ENCODE measurements at places on chromosomes 5 and 9. TPM values are rescaled to one million over a fixed set of nuclear protein-coding genes. Genes with fewer than 3 reads are reported as not detected.

Gene GRIA1
- total RNA-seq, result not detected

Gene NR2F1-AS1
- total RNA-seq, result 29.5 TPM

Gene PCDHB2
- 3.6 TPM for total RNA-seq

Gene APBA1
- total RNA-seq, result 10.7 TPM

Gene PRDM12
- total RNA-seq, result 0.09 TPM

Gene PRSS3
- 61.2 TPM for total RNA-seq

Gene SUSD3
- total RNA-seq, result 5.0 TPM

Gene UNC13B
- total RNA-seq, result 59.1 TPM

DNA sequence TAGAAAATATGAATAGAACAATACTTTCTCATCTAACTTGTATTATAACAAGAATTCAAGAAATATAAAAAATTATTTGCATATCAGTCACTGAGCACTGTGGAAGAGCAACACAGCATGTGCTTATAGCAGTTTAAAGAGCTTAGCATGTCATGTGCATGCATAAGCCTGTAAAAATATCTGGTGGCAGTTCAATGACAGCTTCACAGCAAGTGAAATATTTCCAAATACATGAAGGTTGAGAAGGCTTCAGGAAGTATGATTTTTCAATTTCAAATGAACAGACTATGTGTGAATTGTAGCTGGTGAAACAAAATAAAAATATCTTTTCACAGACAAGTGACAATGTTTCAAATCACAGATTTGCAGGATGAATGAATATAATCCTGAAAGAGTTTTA is 128.5 kb downstream of the PRDM9 start:
- no peak for DNase-seq

- DNase-seq, result no peak
These were observed 157.4 kb upstream of the OTULINL start for GRCh38 chr5:14424011-14424685.

- DNase-seq, result no peak
These were observed 589 bp downstream of the CKS2 start for GRCh38 chr9:89311346-89312221.

DNA sequence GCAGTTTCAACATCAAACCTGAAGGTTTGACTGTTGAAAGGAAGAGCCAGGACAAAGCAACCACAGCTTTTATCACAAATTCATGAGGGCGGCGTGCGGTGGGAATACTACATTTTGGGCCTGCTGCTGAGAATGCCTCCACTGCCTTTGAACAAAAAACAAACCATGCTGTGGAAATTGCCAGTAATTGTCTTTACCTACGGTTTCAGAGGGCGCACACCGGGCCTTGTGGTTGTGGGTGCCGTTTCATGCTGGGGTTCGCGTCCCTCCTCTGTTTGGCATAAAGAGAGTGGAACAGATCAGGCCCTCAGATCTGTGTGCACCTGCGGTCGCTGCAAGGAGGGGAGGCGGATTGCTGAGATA is 27.6 kb upstream of the TCF7 start:
- no peak for DNase-seq

DNA sequence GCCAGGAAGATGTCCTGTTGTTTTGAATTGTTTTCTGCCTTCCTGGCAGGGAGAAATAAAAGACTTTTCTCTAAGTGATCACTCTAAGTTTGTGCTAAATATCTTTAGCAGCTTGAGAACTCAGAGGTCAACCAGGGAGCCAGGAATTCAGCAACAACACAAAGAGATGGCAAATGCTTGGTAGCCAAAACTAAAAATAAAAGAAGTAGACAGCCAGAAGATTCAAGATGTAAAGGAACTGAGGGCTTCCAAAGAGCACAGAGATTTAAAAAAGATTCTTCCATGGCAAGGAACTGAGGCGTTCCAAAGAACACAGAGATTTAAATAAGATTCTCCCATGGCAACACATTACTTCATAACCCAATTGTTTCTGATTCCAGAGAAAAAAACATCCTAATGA is 9.6 kb downstream of the DNAH5 start:
- no peak for DNase-seq

DNA sequence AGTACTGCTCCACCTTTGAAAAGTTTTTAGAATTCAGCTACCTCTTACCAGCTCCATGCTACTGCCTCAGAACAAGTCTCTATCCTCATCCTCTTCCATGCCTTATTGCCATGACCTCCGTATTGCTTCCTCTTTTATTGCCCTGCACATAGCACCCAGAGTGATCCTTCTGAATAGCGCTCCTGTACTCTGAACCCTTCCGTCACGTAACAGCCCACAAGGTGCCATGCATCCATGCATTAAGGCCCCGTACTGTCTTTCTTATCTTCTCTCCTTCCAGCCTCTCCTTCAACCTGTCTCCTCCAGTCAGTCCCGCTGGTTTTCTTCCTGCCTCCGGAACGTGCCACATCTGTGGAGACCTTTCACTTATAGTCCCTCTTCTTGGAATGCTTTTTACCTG is 273.3 kb upstream of the SEMA6A start:
- DNase-seq, result no peak

DNA sequence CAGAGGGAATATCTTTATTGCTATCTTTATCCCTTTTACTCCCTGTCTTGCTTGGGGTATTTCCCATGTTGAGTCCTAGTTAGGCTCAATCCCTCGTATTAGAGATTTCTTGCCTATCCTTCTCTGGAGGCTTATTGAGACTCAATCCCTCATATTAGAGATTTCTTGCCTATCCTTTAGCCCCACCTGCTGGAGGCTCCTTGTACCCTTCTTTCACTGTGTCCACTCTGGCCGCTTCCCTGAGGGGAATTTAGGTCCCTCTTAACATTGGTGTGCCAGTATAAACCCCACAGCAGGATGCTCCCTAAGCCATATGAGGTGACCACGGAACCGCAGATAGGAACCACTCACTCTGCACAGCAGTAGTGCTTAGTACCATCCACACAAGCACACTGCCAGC is 110.7 kb upstream of the MAMDC2 start:
- DNase-seq, result no peak

GRCh38 chr5:10534561-10535530 is 29.0 kb upstream of the ANKRD33B start:
- DNase-seq, result no peak

DNA sequence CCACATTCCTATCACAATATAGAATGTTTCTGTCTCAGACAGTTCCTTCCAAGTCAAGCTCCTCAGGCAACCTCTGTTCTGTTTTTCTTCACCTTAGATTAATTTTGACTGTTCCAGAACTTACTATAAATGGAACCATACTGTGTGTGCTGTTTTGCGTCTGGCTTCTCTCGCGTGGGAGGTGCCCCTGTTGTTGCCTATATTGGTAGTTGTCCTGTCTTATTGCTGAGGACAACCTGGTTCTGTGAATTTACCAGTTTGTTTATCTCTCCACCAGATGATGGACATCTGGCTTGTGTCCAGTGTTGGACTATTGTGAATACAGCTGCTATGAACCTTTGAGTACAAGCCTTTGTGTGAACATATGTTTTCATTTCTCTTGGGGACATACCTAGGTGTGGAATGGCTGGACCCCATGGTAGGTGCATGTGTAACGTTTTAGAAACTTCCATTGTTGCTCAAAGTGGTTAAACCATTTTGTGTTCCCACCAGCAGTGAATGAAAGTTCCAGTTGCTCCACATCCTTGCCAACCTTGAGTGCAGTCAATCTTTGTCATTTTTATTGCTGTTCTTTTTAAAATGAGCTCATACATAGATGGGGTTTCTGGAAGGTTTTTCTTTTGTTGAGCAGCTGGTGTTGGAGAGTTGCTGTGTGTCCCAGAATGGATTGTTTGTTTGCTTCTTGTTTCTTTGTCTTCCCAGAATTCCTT is 18.1 kb downstream of the HMCN2 start:
- no peak for DNase-seq

DNA sequence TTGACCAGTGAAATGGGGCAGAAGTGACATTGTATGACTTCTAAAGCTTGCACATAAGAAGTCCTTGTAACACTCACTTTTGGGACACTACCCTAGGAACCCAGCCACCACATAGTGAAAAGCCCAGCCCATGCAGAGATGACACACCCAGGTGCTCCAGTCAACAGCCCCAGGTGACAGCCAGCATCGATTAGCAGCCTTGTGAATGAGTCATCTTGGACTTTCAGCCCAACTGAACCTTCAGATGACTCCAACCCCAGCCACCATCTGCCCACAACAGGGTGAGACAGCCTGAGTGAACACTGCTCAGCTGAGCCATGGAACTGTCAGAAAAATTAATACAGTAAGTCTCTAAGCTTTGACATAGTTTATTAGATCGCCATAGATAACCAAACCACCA is 458.6 kb downstream of the ZSWIM6 start:
- DNase-seq, result peak; percentile 90

DNA sequence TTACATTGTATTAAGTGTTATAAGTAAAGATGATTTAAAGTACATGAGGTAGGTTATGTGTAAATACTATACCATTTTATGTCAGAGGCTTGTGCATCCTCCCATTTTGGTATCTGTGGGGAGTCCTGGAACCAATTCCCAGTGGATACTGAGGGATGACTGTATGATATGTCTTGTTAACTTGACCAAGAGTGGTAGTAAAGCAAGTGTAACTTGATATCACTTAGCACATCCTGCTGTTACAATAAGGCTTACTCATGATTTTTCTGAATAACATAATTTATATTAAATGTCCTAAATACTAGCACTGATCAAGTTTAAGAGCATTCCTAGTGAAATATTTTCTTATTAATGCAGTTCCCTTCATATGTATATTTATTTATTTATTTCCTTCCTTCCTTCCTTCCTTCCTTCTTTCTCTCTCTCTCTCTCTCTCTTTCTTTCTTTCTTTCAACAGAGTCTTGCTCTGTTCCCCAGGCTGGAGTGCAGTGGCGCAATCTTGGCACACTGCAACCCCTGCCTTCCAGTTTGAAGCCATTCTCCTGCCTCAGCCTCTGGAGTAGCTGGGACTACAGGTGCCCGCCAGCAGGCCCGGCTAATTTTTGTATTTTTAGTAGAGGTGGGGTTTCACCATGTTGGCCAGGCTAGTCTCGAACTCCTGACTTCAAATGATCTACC is 7.5 kb downstream of the NDFIP1 start:
- no peak for DNase-seq

DNA sequence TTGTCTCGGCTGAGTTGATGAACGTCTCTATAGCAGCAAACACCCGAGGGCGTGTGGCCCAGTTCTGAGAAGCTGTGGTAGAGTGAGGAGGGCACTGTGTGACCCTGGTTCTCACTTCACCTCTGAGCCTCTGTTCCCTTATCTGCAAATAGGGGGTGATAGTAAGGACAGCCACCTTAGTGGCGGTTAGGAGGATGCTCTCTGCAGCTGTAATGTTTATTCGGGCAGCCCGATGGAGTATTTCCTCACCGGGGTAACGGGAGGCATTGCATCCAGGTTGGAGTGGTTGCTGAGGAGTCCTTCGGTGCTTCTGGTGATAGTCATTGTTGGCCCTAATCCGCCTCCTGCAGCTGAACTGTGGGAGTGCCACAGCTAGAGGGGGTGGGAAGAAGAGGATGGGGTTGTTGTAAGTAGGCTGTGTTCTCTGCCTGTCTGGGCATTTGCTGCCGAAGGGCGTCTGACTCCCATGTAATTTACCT is 13.9 kb downstream of the PRRC2B start:
- no peak for DNase-seq

DNA sequence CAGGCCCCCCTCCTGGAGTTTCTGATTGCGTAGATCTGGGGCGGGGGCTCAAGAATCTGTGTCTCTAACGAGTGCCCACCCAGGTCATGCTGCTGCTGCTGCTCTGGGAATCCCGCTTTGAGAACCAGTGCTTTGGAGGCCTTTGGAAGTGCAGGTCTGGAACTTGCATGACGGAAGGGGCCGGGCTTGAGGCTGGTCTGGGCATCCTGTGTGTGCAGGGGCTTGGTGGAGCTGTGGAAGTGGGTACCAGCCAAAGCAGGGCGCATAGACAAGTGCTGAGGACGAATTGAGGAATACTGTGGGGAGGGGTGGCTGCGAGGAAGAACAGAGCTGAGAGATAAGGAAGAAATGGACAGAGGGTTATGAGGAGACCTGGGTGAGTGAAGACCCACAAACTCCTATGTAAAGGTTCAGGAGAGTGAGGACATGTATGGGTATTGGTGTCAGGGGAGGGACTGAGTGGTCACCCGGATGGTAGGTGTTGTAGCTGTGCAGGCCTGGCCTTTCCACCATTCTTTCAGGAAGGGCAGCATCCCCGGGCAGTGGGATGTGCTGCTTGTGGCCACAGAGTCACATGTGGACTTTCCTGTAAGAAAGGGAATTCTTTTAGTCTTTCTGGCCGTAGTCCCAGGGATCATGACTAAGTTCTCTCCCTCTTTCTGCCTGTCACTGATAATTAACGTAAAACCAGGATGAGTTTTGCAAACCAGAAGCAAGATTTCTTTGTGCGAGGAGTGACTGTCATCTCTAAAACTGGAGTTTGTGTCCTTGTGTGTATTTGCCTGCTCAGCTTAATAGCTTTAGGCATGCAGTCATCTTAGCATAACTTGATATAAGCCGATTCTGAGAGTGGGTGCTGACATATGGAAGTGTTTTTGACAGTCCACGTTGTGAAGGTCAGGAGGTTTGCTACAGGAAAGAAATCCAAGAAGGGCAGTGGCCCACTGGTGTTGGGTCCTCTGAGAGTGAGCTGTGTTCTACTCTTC is 43.3 kb upstream of the TJP2 start:
- no peak for DNase-seq

- no peak for DNase-seq
These were observed 286.5 kb downstream of the KCTD16 start for GRCh38 chr5:144457160-144457559.

- DNase-seq, result no peak
These were observed 61.9 kb downstream of the MROH2B start for GRCh38 chr5:41009232-41009631.

DNA sequence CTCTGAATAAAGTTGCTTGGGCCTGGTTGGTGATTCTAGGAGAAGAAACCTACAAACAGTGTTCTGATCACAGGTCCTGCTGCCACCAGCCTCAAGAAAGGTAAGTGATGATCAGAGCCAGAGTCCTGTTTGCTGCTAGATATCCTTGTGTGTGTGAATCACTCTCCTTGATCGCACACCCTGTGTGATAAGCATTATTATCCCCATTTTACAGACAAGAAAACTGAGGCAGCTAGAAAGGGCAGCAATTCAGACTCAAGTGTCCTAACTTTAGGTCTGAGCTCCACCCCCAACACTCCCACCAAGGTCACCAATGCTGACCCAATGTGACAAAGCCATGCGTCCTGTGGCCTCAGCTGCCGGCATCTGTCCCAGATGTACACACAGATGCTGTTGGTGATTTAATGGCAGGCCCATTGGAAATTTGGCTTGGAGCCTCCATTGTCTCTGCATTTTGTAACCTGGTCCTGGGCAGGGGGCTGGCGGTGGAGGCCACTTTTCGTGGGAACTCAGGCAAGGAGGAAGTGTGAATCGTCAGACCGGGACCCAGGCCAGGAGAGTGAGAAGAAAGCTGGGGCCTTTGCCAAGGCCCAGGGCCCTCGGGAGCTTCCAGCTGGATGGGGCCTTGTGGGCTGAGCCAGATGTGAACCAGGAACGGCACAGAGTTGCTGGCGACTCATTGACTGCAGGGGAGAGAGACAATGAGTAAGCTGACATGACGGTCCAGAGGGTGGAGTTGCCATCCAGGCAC is 29.8 kb upstream of the GGTA1 start:
- DNase-seq, result peak; percentile 88

- DNase-seq, result no peak
These were observed 14.3 kb downstream of the IRF1 start for GRCh38 chr5:132475987-132476875.
